ENCODE measurements at places on chromosomes 5 and 9.
A peak's percentile ranks its signal among the peaks of the same experiment; 100 is the strongest.

GRCh38 chr5:124606093-124606492 lies 140.3 kb downstream of the ZNF608 start:
- DNase-seq, result no peak

- DNase-seq, result peak; percentile 75
Observed at GRCh38 chr5:68680366-68680765, 413.4 kb upstream of the SLC30A5 start.

DNA sequence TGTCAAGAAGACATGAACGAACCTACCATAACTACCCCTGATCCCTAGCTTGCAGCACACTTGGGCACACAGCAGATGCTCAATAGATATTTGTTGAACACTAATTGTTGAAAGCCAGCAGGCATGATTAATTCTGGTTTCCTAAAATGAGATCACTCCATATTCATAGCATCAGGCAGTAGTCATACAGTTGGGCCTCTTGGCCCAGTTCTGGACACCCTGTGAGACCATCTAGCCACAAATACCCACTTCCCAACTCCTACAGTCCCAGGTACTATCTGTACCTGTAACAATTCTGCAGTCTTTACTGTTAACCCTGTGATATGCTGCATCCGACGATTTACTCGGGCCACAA lies 24.2 kb downstream of the P4HA2 start:
- no peak for DNase-seq

- no peak for DNase-seq
Observed at GRCh38 chr5:156221816-156222215, 105.1 kb upstream of the SGCD start.

GRCh38 chr9:79621916-79622575 lies 50.3 kb downstream of the TLE4 start:
- DNase-seq, result peak; percentile 22

GRCh38 chr5:100900796-100901781 lies 2.0 kb downstream of the ST8SIA4 start:
- peak; percentile 49 for DNase-seq

DNA sequence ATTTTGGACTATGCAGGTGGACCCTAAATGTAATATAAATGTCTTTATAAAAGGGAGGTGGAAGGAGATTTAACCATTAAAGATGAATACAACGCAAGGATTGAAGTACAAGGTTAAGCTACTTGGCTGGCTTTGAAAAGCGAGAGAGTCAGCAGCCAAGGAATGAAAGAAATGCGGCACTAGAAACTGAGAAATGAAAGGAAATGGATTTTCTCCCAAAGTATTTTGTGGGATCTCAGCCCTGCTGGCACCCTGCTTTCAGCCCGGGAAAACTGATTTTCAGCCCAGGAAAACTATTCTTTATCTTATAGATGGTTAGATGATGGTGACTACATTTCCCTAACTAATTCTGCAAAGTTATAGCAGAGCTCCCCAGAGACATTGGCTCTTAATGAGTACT lies 1349.6 kb upstream of the C9orf72 start:
- no peak for DNase-seq

DNA sequence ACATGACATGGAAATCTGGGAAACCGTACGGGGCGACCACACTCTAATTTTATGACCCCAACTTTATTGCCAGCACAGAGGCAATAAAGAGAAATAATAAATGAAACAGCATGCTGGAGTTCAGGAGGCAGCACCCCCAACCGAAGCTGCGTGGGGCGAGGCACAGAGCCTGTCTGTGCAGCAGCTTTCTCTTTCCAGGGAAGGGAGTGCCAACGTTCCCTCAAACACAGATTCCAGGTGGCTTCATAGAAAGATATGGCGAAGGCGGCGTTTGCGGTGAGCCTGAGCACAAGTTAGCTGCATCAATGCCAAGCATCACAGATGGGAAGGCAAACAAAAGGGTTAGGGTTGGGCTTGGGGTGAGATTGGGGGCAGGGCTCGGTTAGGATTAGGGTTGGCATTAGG lies 114.8 kb downstream of the HSD17B3 start:
- no peak for DNase-seq

DNA sequence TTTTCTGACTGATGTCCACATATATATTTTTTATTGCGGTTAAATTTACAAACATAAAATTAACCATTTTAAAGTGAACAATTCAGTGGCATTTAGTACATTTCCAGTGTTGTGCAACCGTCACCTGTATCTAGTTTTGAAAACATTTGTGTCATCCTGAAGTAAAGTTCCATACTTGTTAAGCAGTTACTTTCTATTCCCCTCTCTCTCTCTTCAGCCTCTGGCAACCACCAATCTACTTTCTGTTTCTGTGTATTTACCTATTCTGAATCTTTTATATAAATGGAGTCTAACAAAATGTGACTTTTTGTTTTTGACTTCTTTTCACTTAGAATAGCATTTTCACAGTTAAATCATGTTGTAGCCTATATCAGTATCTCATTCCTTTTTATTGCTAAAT lies 480.1 kb upstream of the SMARCA2 start:
- DNase-seq, result no peak

- no peak for DNase-seq
Observed at GRCh38 chr9:91059713-91060112, 258.1 kb downstream of the SYK start.

GRCh38 chr5:131589510-131590348 lies 45.3 kb downstream of the RAPGEF6 start:
- DNase-seq, result peak; percentile 27

GRCh38 chr9:98020476-98021145 lies 35.9 kb upstream of the NANS start:
- DNase-seq, result no peak

DNA sequence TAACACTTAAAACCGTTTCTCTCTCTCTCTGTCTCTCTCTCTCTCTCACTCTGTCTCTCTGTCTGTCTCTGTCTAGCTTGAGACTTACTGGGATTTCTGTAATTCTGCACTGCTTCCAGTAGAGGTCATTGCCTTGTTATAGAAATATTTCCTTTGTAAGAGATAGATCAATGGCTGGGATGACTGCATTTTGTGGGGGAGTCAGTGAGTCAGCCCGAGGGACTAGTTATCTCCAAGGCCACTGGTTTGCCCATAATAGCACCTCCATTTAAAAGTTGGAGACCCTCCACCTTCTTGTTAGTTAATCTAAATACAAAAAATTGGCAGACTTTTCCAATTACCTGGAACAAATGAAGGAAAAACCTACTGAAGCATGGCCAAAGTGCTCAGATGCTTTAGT lies 547.2 kb downstream of the LRRC70 start:
- no peak for DNase-seq

DNA sequence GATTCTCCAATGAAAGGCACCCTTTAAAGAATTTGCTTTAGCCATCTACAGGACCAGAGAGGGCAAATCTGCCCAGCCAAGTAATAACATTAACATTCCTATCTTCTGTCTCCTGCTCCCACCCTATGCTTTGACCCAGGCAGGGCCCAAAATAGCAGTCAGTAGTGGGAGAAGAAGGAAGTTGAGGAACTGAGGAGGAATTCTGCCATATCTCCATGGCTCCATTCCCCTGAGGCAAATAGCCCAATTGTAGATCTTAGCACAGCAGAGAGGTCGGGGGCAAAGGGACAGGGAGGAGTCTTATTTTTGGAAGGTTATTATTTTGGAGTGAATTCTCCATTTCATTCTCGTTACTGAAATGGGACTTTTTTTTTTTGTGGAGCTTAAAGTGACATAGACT lies 111.1 kb upstream of the IFNK start:
- peak; percentile 8 for DNase-seq

DNA sequence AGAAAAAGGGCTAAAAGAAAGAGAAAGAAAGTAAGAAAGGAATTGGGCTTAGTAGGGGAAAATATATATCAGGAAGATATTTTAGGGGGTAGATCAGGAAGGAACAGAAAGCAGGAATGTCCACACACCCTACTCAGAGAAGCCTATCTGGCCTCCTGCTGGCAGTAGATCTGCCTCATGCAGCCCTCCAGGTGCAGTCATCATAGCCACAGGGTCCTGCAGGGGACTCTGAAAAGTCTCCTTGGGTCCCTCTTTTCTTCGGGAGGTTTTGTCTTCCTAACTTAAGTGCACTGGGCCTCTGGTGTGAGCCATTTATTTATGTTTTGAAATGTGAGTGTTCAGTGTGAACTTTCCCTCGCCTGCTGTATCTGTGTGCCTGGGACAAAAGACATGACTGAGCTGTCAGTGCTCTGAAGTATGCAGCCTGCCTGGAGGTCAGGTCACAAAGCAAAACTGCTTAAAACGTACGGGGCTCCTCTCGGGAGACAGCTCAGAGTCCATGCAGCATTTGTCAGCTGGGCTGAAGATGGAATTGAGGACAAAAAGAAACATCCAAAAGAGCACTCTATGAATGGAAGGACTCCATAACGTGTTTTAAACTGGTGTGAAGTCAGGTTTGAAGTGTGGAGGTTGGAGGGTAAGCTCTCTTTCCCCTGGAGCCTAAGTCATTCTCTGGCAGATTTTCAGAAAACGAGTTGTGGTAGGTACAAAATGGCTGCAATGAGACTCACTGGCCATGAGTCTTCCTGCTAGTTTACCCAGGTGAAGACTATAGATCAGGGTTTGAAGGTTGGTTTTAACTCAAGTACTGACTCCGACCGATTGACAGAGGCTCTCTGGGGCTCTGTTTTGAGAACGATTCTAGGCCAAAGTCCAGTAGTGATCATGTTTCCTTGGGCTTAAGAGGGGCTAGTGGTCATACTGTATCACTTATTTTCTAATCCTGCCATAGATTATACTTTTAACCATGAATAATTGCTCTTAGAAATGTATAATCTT lies 151.8 kb upstream of the GDNF start:
- DNase-seq, result no peak

GRCh38 chr5:126503602-126504104 lies 80.4 kb downstream of the GRAMD2B start:
- no peak for DNase-seq

DNA sequence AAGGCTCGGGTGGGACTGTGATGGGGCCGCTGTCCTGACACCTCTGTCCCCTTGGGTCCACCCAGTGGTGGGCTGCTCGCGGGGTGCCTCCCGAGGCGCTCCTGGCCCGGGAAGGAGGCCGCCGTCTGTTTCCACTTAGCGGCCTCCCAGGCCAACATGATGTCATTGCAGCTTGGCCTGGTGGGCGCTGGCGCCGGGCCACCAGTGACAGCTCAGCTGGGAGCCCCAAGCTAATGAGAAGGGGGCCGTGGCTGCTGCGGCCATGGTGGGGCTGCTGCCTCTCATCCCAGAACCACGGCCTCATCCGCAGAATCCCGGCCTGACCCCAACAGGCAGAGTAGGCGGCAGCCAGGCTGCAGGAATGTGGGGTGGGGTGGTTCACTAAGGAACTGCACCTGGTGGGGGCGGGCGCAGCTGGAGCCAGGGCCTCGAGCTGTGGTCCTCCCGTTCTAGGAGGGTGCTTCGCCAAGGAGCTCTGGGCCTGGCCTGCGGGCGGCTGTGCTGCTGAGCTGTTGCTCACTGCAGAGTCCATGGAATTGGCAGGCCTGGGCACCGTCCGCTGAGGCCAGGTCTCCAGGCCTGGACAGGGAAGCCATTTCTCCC lies 123.5 kb upstream of the COL5A1 start:
- no peak for DNase-seq

GRCh38 chr9:125258160-125258785 lies 3.4 kb upstream of the GAPVD1 start:
- DNase-seq, result no peak
